ENCODE measurements at places on chromosomes 13 and 19.

- DNase-seq = no peak
Measured at GRCh38 chr19:35120898-35121297, 5.3 kb downstream of the FXYD3 start.

DNA sequence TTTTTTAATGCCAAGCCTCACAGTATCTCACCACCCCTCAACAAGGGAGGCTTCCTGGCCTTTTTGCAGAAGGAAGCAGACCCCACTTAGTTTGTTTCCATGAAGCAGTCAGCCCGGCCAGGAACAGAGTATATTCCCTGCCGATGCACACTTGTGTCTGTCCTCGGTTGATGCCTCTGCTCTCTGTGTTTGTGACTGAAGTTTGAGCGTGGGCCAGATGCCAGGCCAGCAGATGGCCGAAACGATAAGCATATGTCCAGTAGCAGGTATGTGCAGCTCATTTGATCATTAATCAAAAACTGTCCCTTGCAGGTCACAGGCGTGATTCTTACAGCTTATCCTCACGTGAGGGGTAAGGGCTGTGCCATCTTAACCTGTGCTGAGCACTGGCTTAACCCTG, 144.0 kb downstream of the IRS2 start:
- no peak for DNase-seq

- DNase-seq = no peak
Measured at GRCh38 chr19:18440415-18440877, 2.5 kb upstream of the ISYNA1 start.

GRCh38 chr13:41065078-41065477, 3.8 kb downstream of the WBP4 start:
- DNase-seq = peak; percentile 71

GRCh38 chr19:18062028-18062427, 24.7 kb downstream of the IL12RB1 start:
- no peak for DNase-seq

- no peak for DNase-seq
Measured at GRCh38 chr19:38318660-38319059, 985 bp upstream of the KCNK6 start.

GRCh38 chr19:5128936-5129389, 160.1 kb downstream of the KDM4B start:
- peak; percentile 79 for DNase-seq

DNA sequence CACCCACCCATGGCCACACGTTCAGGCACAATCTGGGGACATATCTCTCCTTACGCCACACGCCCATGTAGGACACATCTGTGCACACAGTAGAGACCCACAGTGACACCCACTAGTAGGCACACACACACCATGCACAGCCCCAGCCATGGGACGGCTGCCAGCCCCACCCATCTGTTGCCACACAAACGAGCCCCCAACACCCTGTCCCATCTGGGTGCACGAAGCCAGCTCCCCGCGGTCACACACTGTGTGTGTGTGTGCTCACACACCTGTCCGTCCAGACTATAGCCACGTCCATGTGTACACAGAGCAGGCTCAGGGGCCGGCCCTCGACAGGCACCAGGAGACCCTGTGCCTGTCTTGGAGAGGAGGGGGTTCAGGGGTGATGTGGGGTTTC, 10.6 kb downstream of the ERFL start:
- no peak for DNase-seq

GRCh38 chr13:101955764-101956163, 446.1 kb downstream of the FGF14 start:
- no peak for DNase-seq

DNA sequence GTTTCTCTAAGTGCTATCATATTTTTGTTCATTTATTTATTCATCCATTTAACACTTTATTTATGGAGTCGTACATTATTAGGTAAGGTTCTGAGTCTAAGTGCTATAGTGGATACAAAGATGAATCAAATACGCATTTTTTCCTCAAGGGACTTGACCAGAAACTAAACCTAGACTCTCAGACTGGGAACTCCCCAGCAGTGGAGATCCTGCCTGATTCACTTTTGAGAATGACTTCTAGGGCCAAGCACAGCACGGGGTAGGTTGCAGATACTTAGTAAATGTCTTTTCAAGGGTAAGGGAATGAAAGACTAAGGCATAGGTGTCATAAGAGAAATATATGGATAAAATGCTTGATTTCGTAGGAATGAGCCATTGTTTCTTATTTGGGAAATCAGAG, 7.2 kb downstream of the DNAJC15 start:
- no peak for DNase-seq

DNA sequence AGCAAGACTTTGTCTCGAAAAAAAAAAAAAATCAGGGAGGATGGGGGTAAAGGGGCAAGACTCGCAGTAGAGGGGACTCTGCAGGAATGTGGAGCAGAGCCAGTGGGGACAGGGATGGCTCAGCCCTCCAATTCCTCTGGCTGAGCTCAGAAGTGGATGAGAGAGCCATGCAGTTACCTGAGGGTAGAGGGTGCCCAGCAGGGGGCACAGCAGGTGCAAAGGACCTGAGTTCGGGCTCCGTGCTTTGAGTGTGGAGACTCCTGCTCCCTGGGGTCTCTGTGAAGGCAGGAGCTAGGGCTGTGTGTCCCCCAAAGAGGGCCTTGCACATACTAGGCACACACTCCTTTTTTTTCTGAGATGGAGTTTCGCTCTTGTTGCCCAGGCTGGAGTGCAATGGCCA, 7.7 kb downstream of the DOCK6 start:
- DNase-seq = no peak

DNA sequence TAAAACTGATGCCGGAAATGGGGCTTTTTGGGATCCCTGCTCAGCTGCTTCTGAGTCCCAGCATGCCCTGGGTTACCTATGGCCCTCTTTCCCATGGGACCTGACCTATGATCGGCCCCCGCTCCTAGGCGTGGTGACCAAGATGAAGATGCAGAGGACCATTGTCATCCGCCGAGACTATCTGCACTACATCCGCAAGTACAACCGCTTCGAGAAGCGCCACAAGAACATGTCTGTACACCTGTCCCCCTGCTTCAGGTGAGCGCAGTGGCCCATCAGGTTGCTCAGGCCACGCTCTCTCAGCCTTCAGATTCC, 1.5 kb downstream of the RPS11 start:
- DNase-seq = no peak

- no peak for DNase-seq
Measured at GRCh38 chr13:110524541-110525257, 36.8 kb downstream of the RAB20 start.

DNA sequence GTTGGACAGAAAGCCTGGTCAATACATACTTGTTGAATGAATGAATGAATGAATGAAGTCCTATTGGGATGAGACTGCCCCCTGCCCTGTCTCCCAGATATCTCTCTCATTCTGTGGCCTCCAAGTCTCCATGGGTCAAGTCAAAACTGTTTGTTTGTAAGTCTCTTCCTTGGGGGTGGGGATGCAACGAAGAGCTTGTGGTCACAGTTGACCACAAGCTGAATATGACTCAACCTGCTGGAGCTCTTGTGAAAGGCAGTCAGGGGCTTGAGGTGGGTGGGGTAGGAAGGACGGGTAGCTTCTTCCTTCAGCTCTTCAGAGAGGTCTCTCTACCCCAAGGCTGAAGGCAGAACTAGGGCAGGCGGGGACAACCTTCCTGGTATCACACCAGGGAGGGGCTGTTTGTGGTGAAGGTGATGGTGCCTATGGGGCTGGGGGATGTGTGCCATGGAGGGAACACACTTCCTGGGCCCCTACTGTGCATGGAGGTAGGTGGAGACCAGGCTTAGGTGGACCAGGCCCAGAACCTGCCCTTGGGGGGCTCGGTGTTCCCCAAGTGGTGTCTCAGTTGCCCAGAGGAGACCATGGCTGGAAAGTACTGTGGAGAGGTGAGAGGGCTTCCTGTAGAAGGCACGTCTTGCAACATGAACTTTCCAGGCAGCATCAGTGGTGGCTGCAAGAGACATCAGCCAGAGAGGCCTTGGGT, 8.0 kb downstream of the MYO1F start:
- DNase-seq = peak; percentile 98

DNA sequence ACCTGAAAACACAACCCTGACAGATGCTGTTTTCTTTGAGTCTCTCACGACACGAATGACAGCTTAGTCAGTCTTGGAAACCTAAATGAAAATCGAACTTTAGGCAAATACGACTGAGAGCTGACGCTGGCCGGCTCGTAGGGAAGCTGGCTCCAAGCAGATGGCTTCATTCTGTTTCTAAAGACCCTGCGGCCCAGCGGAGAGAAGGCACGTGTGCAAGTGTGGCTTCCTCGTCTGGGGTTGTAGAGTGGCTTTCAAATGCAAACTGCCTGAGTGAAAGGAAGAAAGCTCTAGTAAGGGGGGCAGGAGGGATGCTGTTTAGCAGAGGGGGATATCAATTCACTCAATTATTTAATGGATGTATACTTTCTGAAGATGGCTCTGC, 26.1 kb upstream of the TIMM44 start:
- no peak for DNase-seq

DNA sequence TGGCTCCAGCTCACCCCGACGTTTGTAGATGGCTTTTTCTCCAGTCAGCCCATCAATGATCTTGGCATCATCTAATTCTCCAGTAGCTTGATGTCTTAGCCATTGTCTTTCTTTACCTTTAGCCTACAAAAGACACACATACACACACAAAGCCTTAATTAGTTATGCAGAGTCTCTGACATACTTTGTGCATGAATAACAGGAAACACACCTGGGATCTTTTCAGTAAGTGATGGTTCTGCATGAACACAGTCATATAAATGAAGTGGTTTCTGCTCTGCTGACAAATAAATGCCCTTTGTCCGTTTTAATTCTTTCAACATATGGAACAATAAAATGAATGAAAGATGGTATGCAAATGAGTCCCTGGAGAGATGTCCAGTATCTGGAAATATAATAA, 133.3 kb downstream of the RGCC start:
- DNase-seq = no peak

- no peak for DNase-seq
Measured at GRCh38 chr19:17240062-17240752, 5.5 kb downstream of the NR2F6 start.

GRCh38 chr19:38733493-38734175, 10.6 kb downstream of the CAPN12 start:
- DNase-seq = no peak

DNA sequence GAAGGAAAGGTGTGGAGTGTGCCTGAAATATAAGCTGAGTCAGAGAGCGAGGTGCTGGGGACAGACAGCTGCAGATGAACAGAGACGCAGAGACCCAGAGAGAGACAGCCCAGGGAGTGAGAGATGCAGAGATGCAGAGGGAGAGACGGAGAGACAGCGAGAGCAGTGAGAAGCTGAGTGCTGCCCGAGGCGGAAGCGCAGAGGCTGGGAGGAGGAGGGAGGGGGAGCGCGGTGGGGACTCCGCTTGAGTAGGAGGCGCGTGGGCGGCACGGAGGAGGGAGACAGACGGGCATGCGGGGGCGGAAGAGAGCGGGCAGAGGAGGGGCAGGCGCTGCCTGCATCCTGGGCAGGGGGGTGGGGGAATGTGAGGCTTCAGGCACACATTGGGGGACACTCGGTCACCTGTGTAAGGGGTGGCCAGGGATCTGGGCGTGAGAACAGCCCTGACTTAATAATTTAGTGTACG, 25.7 kb downstream of the SLC8A2 start:
- DNase-seq = peak; percentile 51

DNA sequence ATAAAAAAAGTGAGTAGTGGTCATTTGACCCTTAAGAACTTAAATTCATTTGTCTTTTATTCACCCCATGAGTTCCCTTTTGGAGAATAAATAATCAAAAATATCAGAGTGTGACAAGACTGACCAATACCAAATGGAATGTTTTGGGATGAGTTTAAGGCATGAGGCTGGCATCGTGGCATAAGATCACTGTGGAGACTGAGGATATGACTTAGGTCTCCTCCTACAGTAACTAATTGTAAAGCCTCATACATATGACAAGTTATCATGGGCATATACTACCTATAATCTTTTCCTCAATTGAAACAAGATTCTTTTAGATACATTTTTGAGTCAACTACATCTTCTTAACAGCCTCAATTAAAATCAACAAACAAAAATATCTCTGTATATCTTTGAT, 782.0 kb downstream of the SLITRK1 start:
- DNase-seq = no peak

GRCh38 chr19:49149652-49150105, 5.5 kb downstream of the HRC start:
- DNase-seq = peak; percentile 85

GRCh38 chr19:33370783-33371182, 2.7 kb upstream of the CEBPG start:
- no peak for DNase-seq

GRCh38 chr19:31141301-31141700, 207.9 kb downstream of the TSHZ3 start:
- DNase-seq = no peak

DNA sequence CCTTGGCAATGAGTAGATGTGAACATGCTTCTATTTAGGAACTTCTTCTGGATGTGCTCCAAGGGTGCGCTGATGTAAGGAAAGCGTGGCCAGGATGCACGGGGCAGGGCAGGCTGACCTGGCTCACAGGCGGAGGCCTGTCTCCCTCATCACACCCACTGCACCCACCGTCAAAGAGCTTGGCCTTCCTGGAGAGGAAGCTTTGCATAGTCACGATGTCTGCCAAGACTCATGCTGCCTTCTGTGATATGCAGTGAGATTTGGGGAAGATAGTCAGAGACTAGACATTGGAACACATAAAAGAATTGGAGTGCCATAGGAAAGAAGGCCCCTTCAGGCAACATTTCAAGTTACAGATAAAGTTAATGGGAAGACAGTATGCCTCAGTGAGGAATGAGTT, 82.0 kb downstream of the MYO16 start:
- no peak for DNase-seq

GRCh38 chr19:46076951-46077814, 36.4 kb upstream of the IGFL4 start:
- peak; percentile 72 for DNase-seq

DNA sequence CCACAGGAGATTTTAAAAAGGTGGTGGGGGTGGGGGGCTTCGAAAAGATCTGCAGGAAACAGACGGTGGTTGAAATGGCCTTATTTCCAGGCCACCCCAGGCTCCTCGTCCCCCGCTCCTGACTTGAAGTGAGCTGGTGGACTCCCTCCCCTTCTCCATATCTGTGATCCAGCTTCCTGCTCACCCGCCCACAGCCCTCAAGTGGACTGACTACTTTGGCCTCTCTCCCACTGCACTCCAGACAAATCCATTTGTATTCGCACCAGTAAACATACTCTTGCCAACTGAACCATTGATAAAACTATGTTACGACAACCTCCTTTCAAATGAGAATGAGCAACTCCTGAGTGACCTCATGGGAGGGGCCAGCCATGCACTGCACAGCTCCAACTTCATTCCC, 259.5 kb downstream of the COL4A1 start:
- peak; percentile 99 for DNase-seq
